IMR-90 (cell line): ENCODE measurements at places on chromosomes 4 and X. TPM values are rescaled to one million over a fixed set of nuclear protein-coding genes. Genes with fewer than 3 reads are reported as not detected.
A peak's percentile ranks its signal among the peaks of the same experiment; 100 is the strongest.

Gene SYTL4
- total RNA-seq = 2.3 and 3.1 TPM in 2 replicates

Gene ZNF157
- total RNA-seq = under 0.01 TPM in 1 of 2 replicates, not detected in the other

Gene SLC10A4
- not detected in 2 replicates for total RNA-seq

Gene CENPVL1
- total RNA-seq = not detected in 2 replicates

Gene SOX3
- not detected in 2 replicates for total RNA-seq

DNA sequence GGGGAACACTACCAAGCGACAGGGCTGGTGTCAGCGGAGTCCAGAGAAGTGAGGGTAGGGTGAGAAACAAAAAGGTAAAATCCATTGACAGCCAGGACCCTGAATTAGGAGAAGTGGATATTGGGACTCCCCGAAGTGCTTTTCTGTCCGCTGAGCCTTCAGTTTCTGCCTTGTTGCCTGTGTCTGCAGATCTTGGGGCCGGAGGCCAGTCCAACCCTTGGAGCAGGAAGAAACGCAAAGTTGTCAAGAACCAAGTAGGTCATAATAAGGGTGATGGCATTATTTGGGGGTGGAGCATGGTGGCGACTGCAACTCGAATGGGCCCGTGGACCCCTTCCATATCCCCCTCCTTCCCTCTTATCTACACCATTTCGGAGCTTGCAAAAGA lies 1.0 kb downstream of the ARMCX1 start:
- no peaks in the 10 kb centered on the region for H3K4me1 ChIP-seq
- no peak overlapping the region; the same call in 1 of the 2 replicates for H3K27ac ChIP-seq
- H3K27me3 ChIP-seq = no peaks in the 10 kb centered on the region; the same call in 1 of the 2 replicates
- H3K36me3 ChIP-seq = peaks cover 10% of the 10 kb centered on the region; the same call in 1 of the 2 replicates

DNA sequence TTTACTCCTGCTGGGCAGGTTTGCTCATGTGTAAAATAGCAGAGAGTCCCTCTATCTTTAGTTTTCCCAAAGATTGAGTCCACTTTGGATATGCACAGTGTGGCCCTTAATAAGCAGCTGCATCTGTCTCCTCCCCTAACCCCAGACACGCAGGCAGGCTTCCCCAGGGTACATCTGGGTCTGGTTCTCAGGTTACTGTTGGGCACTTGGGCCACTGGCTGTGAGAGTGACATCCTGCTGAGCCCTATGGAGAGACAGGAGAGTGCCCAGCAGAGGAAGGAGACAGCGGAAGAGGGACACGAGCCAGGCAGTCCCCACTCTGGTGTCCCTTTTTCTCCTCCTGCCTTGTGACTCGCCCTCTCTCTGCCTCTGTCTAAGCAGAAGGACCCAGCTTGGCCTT lies 16.0 kb downstream of the XK start:
- no peaks in the 10 kb centered on the region for H3K36me3 ChIP-seq
- H3K4me3 ChIP-seq = no peak overlapping the region
- no peak for DNase-seq
- peaks cover 4% of the 10 kb centered on the region; the same call in 1 of the 2 replicates for H3K27me3 ChIP-seq

GRCh38 chr4:166838975-166839614 lies 395.2 kb downstream of the SPOCK3 start:
- no peaks in the 10 kb centered on the region for H3K4me1 ChIP-seq
- no peak overlapping the region for H3K27ac ChIP-seq
- no peaks in the 10 kb centered on the region for H3K36me3 ChIP-seq
- no peak for DNase-seq

GRCh38 chrX:5928224-5928623 lies 300.4 kb downstream of the NLGN4X start:
- DNase-seq = no peak
- no peaks in the 10 kb centered on the region for H3K27me3 ChIP-seq
- no peak overlapping the region for H3K27ac ChIP-seq
- H3K4me3 ChIP-seq = no peak overlapping the region
- H3K4me1 ChIP-seq = no peaks in the 10 kb centered on the region

GRCh38 chr4:143458966-143459365 lies 54.5 kb upstream of the SMARCA5 start:
- no peaks in the 10 kb centered on the region for H3K27me3 ChIP-seq
- H3K27ac ChIP-seq = no peak overlapping the region
- peaks cover 12% of the 10 kb centered on the region for H3K36me3 ChIP-seq
- H3K4me1 ChIP-seq = no peaks in the 10 kb centered on the region
- peak; percentile 5 for DNase-seq

GRCh38 chr4:19583827-19584569 lies 667.7 kb upstream of the SLIT2 start:
- no peak overlapping the region for H3K4me3 ChIP-seq
- H3K27me3 ChIP-seq = no peaks in the 10 kb centered on the region
- H3K4me1 ChIP-seq = no peaks in the 10 kb centered on the region; the same call in 1 of the 2 replicates

DNA sequence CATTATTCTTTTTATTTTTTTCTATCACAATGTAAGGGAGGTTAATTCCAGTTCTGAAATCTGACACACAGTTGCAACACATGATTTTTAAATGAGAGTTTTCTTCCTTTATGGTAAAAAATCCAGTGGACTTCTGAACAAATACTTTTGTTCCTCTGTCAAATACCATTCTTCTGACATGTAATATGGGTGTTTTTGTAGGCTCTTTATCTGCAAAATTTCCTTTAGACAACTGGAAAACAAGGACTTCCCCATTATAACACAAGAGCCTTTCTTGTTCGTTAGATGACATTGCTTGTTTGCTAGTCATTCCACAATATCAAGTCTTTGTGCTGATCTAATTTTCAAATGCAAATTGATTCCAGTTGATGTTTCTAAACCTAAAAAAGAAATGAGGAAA lies 7.7 kb downstream of the FANCB start:
- no peaks in the 10 kb centered on the region for H3K36me3 ChIP-seq
- no peaks in the 10 kb centered on the region for H3K4me1 ChIP-seq
- H3K27me3 ChIP-seq = no peaks in the 10 kb centered on the region
- H3K27ac ChIP-seq = peak overlapping the region; percentile 79; the same call in 1 of the 2 replicates
- H3K4me3 ChIP-seq = no peak overlapping the region
- peak; percentile 41 for DNase-seq

DNA sequence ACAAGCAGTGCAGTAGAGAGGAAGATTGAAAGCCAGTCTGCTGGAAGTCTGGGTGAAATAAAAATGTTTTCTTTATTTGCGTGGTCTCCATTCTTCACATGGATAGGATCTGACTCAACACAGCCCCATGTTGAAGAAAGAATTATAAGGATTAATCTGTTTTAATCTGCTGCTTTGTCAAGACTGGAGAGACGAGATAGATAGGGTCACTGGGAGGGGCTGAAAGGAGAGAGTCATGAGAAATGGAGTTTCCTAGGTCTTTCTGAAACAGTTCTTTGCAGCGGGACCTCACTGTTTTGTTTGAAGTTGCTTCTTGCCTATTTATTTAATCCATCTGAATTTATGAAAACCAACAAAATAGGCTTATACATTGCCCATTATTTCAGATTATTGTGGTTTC lies 32.4 kb upstream of the RHOH start:
- no peak overlapping the region for H3K27ac ChIP-seq
- no peaks in the 10 kb centered on the region for H3K36me3 ChIP-seq
- H3K4me1 ChIP-seq = no peaks in the 10 kb centered on the region
- no peak for DNase-seq
- H3K4me3 ChIP-seq = no peak overlapping the region

DNA sequence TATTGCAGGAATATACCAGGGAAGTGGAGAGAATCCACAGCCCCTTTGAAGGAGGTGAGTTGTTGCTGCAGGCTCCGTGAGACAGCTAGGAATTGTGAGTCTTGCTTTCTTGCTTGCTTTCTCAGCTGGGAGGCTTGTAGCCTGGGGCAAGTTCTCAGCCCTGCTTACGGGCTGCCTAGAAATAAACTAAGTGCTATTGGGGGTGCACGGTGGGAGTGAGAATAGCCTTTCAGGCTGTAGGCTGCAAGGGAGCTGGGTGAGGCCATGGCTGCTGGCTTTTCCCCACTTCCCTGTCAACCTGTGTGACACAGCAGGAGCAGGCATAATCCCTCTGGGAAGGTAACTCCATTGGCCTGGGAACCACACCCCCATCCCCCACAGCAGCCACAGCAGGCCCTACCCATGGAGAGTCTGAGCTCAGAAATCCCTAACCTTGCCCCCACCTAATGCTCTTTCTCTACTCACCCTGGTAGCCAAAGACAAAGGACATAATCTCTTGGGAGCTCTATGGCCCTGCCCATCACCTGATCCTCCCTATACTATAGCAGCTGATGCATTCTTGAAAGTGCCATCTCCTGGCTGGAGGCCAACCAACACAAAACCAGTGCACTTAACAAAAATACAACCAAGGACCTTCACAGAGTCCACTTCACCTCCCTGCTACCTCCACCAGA lies 113.0 kb downstream of the MMRN1 start:
- no peak overlapping the region for H3K27ac ChIP-seq
- no peaks in the 10 kb centered on the region for H3K4me1 ChIP-seq

GRCh38 chrX:13346646-13347045 lies 26.8 kb upstream of the ATXN3L start:
- H3K36me3 ChIP-seq = no peaks in the 10 kb centered on the region
- no peak overlapping the region for H3K27ac ChIP-seq
- DNase-seq = no peak

DNA sequence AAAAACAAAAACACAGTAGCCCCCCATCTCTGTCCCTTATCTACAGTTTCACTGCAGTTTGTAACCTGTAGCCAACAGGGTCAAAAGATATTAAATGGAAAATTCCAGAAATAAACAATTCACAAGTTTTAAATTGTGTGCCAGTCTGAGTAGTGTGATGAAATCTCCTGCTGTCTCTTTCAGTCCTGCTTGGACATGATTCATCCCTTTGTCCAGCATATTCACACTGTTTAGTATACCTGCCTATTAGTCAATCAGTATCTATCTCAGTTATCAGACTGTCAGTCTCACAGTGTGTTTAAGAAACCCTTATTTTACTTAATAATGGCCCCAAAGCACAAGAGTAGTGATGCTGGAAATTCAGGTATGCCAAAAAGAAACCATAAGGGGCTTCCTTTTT lies 21.9 kb downstream of the CNOT6L start:
- no peak overlapping the region for H3K4me3 ChIP-seq
- H3K27me3 ChIP-seq = no peaks in the 10 kb centered on the region
- no peaks in the 10 kb centered on the region for H3K36me3 ChIP-seq
- peaks cover 4% of the 10 kb centered on the region; the same call in 1 of the 2 replicates for H3K4me1 ChIP-seq

DNA sequence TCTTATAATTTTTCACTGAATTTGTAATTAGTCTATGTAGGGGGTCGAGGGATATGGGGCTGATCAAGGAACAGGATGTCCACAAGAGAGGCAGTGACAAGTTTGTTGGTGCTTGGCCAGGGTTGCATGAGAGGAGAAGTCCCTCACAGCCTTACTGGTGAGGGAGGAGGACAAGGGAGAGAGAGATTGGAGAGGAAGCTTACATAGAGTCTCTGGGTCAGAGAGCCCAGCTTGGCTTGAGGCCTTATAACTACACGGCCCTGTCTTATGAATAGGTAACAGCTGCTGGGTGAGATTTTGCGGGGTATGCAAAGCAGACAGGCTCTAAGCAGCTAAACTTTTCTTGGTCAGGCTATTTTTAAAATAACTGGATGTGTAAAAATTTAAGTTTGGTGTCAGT lies 37.9 kb upstream of the OTUD4 start:
- H3K4me3 ChIP-seq = no peak overlapping the region
- H3K36me3 ChIP-seq = no peaks in the 10 kb centered on the region
- no peak overlapping the region for H3K27ac ChIP-seq
- peaks cover 2% of the 10 kb centered on the region; the same call in 1 of the 2 replicates for H3K27me3 ChIP-seq
- no peaks in the 10 kb centered on the region for H3K4me1 ChIP-seq
- DNase-seq = no peak

DNA sequence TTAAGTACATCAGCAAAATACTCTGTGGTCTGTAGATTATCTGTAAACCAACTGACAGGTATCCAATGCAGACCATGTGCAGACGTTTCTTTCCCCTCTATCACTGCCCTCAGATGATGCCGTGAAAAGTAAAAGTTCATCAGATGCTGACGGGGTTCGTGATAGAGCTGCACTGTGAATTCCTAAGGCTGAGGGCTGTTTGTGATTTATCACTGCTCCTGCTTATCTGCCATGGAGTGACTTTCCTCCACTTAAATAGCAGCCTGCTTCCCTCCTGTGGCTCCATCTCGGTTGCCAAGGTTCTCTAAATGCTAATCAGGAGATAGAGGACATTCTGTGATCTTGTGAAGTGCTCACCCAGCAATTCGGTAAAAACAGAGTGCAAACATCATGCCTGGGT lies 89.3 kb upstream of the SRD5A3 start:
- H3K36me3 ChIP-seq = no peaks in the 10 kb centered on the region
- no peak overlapping the region for H3K4me3 ChIP-seq
- no peak for DNase-seq

DNA sequence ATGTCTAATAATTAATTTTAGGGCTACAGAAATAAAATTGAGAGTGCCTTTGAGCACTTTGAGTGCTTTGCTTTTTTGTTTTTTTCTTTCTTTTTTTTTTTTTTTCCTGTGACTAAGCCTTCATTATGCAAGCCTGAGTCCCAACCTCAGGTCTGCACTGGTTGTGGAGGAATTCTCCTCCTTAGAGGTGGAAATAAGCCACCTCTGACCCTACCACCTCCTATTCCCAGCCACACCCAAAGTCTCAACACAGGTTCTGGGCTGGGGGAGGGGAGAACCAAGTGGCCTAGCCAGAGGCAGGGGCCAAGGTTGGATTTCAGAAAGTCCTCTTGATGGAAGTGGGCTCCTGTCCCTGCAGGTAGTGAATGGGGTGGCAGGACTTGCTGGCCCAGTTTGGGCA lies 180.2 kb downstream of the ARAP2 start:
- H3K36me3 ChIP-seq = no peaks in the 10 kb centered on the region
- no peak overlapping the region for H3K27ac ChIP-seq
- DNase-seq = no peak
- H3K4me1 ChIP-seq = no peaks in the 10 kb centered on the region
- H3K27me3 ChIP-seq = no peaks in the 10 kb centered on the region

DNA sequence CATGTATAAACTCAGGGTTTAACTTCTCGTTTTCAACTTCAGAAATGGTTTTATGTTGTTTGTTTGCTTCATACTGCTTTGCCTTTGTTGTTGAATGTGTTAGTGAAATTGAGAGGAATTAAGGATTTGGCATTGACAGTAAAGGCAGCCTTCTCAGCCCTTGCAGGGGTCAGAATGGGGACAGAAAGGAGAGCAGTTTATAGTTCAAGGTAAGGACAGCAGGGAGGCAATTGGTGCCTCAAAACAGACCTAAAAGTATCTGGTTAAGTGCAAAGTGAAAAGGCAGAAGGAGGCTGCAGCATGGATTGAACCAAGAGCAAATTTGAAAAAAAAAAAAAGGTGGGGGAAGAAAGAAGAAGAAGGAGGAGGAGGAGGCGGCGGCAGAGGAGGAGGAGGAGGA lies 835.0 kb upstream of the ADGRL3 start:
- no peaks in the 10 kb centered on the region for H3K27me3 ChIP-seq
- H3K4me3 ChIP-seq = no peak overlapping the region
- no peak overlapping the region for H3K27ac ChIP-seq
- no peak for DNase-seq
- H3K4me1 ChIP-seq = no peaks in the 10 kb centered on the region
- H3K36me3 ChIP-seq = no peaks in the 10 kb centered on the region

- H3K27ac ChIP-seq = no peak overlapping the region
- no peaks in the 10 kb centered on the region for H3K27me3 ChIP-seq
- H3K4me1 ChIP-seq = no peaks in the 10 kb centered on the region
- no peak for DNase-seq
- no peak overlapping the region for H3K4me3 ChIP-seq
Observed at GRCh38 chrX:31181377-31182000, 109.6 kb upstream of the FTHL17 start.

GRCh38 chr4:159652871-159653270 lies 550.0 kb downstream of the RAPGEF2 start:
- no peaks in the 10 kb centered on the region for H3K4me1 ChIP-seq
- no peak for DNase-seq
- no peak overlapping the region for H3K4me3 ChIP-seq
- H3K27ac ChIP-seq = no peak overlapping the region
- no peaks in the 10 kb centered on the region for H3K36me3 ChIP-seq
